ENCODE measurements at places on chromosomes 7 and 10.

GRCh38 chr7:158398750-158399149 is 188.9 kb downstream of the PTPRN2 start:
- no peak for DNase-seq

- no peak for DNase-seq
Observed at GRCh38 chr7:139696552-139696951, 81.2 kb downstream of the HIPK2 start.

- DNase-seq, result no peak
Observed at GRCh38 chr10:33365871-33366411, 31.5 kb upstream of the NRP1 start.

- no peak for DNase-seq
Observed at GRCh38 chr10:8485032-8485431, 430.5 kb downstream of the GATA3 start.

- DNase-seq, result no peak
Observed at GRCh38 chr10:49827297-49827696, 65.2 kb upstream of the OGDHL start.

- no peak for DNase-seq
Observed at GRCh38 chr10:93471110-93471651, 11.0 kb downstream of the MYOF start.

- DNase-seq, result no peak
Observed at GRCh38 chr7:41437257-41438196, 265.4 kb downstream of the INHBA start.

DNA sequence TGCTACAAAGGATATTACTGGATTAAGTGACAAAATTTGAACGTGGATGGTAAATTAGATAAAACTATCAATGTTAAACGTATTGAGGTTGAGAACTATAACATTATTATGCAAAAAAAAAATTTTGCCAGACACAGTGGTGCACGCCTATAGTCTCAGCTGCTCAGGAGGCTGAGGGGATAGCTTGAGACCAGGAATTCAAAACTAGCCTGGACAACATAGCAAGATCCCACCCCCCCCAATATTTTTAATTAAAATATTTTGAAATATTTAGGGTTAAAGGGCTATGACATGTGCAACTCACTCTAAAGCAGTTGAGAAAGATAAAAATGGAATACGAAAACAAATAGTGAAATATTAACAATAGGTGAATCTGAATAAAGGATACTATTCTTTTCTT is 45.1 kb upstream of the ANAPC16 start:
- no peak for DNase-seq

DNA sequence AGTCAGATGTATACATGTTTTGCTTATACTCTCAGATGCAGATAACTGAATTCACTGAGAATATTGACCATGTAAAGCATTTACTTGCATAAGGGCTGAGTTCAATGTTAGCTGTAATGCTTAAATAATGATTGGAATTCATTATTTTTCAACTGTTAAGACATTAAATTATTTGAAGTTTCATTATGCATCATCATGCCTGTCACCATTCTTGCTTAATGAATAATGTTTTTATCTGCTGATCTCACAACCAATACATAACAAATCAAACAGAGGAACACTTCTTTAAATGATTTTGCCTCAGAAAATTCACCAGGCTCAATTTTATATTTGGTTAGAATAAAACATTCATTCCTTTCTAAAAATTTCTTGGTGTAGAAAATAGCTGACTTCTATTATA is 233.4 kb downstream of the GPR37 start:
- no peak for DNase-seq

DNA sequence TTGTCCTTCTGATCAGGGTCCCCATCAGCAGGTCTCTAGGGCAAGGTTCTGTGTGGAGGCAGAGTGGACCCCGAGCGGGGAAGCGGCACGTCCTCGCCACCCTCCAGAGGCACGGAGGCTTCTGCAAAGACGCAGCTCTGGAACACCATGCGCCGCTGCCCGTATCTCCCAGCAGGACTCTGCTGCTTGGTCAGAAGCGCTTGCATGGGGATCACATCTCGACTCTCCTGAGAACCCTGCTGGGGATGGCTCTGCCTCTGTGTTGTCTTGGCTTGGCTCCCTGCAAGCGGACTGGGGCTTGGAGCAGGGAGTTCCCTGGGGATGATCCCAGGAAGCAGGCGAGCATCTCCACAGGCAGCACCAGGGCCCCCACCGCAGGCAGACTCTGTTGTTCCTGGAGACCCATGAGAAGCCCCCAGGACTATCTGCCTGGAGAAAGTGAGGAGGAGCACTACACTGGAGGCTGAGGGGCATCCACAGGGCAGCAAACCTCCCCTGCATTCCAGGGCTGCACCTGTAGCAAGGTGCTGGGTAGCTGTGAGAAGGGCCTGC is 520.5 kb downstream of the GLRX3 start:
- no peak for DNase-seq

- no peak for DNase-seq
Observed at GRCh38 chr10:42783181-42783549, 570 bp downstream of the BMS1 start.

- no peak for DNase-seq
Observed at GRCh38 chr7:102075126-102075525, 211.5 kb upstream of the SH2B2 start.

DNA sequence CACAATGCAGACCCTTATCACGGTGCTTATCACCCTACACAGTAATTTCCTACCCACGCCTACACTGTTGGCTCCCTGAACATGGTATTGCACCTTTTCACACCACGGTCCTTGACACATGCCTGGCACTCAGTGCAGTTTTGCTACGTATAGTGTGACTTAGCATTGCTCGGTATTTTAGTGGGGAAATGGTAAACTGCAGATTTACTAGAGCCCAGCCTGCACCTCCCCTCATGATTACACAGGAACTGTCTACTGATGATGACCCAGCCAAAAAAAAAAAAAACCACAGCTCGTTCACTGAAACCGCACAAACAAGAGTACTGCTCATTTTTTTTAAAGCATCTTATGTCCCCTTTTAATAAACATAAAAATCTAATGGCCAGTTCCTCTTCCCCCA is 124.2 kb upstream of the ZNF746 start:
- no peak for DNase-seq

GRCh38 chr10:14356921-14357320 is 26.2 kb upstream of the FRMD4A start:
- no peak for DNase-seq

DNA sequence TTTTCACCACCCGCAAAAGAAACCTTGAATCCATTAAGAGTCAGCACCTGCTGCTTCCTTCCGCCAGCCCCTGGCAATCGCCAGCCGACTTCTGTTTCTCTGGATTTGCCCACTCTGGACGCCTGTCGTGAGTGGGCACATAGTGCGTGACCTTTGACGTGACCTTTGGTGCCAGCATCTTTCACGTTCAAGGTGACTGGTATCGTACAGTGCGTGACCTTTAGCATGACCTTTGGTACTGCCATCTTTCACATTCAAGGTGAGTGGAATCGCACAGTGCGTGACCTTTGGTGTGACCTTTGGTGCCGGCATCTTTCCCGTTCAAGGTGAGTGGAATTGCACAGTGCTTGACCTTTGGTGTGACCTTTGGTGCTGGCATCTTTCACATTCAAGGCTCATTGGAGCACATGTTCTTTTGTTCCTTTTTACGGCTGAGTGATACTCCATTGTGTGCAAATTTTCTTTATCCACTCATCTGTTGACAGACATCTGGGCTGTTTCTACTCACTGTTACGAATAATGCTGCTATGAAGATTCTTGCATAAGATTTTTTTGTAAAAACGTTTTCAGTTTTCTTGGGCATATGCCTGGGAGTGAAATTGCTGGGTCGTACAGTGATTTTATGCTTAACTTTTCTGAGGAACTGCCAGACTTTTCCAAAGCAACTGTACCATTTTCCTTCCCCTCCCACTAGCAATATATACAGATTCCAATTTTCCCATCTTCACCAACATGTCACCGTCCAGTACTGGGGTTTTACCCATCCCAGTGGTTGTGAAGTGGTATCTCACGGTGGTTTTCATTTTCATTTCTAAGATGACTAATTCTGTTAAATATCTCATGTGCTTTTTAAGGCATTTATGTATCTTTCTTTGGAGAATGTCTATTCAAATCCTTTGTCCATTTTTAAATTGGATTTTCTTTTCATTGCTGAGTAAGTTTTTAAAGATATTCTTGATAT is 145.3 kb downstream of the DIP2C start:
- DNase-seq, result no peak

DNA sequence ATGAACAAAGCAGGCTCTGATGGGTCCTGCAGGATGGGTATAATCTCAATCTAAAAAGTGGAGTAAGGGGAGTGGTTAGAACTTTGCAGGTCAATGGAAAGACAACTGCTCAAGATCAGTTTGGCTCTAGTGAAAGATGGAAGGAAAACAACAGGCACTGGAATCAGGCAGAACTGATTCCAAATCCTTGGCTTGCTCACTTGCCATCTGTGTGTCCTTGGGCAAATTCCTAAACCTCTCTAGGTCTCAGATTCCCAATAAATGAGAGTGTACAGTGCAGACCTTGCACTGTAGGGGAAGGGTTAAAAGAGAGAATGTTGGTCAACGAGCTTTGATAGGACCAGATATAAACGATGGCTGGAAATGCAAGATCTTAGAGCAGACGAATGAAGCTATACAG is 186.1 kb upstream of the AOAH start:
- DNase-seq, result no peak

DNA sequence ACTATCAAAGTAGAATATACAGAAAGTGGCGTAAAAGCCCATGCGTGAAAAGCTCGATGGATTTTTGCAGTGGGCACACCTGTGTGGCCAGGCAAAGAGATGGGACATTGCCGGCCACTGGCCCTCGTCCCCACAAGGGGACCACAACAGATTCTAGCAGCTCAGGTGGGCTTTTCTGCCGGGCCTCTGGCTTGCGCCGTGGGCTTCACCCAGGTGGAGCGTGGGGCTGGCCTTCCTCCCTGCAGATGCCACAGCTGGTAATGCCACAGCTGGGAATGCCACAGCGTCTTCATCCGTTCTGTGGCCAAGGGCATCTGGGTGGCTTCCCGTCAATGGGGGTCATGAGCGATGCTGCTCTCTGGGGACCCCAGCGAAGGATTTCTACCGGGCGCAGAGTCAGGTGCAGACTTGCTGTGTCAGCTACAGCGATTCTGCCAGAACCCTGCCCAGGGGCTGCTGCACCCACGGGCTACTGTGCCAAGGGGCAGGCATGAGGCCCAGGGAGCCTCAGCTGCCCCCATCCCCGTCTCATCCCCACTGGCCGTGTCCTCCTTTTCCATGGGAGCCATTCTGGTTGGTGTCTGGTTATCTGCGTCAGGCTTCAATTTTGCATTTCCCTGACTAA is 52.5 kb upstream of the NKX6-2 start:
- DNase-seq, result no peak

DNA sequence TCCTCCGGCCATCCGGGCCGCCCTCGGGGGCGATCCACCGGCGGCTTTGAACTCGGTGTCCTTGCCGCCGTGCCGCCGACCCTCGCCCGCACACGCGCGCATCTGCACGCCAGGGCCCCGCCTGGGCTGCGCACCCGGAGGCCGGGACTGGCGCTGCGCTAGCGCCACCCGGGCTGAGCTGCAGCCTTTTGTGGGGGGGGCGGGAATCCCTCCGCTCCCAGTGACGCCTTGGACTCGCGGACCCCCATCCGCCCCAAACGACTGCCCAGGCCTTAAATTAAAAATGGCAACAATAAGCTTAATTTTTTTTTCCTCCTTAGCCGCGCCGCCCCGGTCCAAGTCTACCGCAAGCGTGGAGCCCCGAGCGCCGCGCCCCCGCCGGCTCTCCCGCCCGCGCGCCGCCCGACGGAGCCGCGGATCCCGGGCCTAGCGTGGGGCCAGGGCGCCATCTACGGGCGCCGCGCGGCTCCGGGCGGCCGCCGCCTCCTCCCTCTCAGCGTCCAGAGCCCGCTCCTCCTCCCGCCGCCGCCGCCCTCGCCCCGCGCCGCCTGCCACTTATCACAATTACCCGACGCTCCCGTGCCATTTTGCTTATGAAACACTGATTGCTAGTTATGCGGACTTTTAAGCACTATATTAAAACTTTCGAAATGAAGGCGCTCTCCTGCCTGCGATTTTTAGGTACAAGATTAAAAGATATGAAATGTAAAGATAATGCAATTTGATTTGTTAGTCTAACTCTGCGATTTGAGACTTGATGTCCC is 7.5 kb upstream of the EBF3 start:
- DNase-seq, result no peak

GRCh38 chr7:24721481-24722001 is 35.7 kb downstream of the GSDME start:
- DNase-seq, result no peak

GRCh38 chr10:50432211-50433009 is 181.1 kb upstream of the ASAH2 start:
- DNase-seq, result no peak

DNA sequence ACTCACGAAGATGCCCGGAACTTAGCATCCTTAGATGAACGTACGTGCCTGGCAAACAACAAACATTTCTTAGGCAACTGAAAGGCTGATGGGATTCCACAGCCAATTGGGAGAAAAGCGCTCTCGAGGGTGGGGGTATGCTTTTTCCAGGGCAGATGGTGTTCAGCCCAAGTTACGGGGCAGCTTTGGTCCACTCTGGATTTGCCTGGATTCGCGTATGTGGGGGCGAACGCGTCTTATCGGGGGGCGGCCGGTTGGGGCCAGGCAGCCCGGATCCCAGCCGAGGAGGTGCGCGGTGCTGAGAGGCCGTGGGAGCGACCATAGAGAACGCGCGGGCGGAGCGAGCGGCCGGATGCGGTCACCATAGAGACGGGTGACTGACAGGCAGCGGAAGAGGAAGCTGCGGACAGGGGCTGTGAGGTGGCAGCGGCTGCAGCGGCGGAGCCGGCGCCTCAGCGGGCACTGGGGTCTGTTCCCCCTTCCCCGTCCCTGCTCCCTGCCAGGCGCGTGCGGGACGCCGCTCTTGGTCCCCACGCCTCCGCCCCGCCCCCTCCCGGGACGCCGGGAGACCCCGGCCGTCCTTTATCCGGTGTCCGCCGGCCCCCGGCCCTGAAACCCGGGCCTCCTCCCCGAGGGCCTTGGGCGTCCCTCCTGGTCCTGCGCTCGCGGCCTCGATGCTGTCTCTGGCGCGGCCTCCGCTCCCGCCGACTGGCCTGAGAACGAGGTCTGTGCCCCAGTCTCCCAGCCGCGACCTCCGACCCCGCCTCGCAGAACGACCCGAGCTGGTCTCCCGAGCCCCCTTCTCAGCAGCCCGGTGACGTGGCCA is at the start of gene CHPF2:
Gene CHPF2 (plus strand): TSS at position 393 of the 826 bp plus-strand sequence. CDS start 1,529 bp downstream, outside the sequence.
- peak; percentile 85 for DNase-seq

- no peak for DNase-seq
Observed at GRCh38 chr10:91980319-91980718, 56.7 kb downstream of the BTAF1 start.
